ENCODE measurements at places on chromosomes 4 and X. TPM values are rescaled to one million over a fixed set of nuclear protein-coding genes. Genes with fewer than 3 reads are reported as not detected.

The REELD1 gene
- 1.0 TPM for total RNA-seq

The SORBS2 gene
- not detected for total RNA-seq

- DNase-seq, result no peak
Observed at GRCh38 chr4:54189140-54189539, 40.0 kb upstream of the PDGFRA start.

DNA sequence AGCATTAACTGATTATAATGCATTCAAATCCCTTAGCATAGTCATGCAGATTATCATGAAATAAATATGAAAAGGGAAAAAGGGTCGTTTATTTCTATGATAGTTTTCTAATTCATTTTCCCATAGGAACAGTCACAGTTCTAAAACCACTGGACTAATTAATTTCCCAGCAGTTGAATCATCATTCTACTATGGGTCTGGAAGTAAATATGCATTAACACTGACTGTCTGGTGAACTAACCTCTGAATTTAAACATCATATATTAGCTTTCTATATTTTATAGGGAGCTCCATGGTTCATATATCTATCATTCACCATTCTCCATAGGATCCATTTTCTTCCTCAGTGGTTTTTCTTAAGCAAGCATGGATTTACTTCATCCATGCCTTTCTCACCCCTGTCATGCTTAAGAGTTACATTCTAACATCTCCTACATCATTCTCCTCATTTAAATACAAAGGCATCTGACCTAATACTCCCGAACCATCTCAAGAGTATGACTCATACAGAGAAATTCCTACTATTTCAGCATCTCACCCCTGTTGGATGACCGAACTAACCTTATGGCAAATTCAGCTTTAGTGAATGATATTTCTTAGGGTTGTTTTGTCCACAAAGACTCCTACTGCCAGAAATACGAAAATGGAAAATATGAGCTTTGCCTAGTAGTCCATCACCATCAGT is 198.7 kb upstream of the ADAMTS3 start:
- DNase-seq, result no peak

GRCh38 chr4:182765987-182766856 is 151.0 kb downstream of the DCTD start:
- no peak for DNase-seq

All from natural killer cell treated with Interleukin-12 subunit alpha and Interleukin-12 subunit beta and Interleukin-15 and Interleukin-18, amount 100 ng/mL, for 72 hours (primary cell).